Renal cortex interstitium (tissue), 15 donors: ENCODE measurements at places on chromosomes 7 and 10. TPM values are rescaled to one million over a fixed set of nuclear protein-coding genes. Genes with fewer than 3 reads are reported as not detected.

TRPV5 gene
- polyA plus RNA-seq, result 1.5 TPM

GIMAP6 gene
- 16.3 TPM for polyA plus RNA-seq

GRCh38 chr7:39417642-39418041 is 148.6 kb upstream of the YAE1 start:
- no peak for DNase-seq

OGDHL gene
- polyA plus RNA-seq, result 43.6 TPM

- no peak for DNase-seq
These were observed 298.1 kb downstream of the CRPPA start for GRCh38 chr7:16123117-16123770.

SORCS3 gene
- 3.6 TPM for polyA plus RNA-seq

DNA sequence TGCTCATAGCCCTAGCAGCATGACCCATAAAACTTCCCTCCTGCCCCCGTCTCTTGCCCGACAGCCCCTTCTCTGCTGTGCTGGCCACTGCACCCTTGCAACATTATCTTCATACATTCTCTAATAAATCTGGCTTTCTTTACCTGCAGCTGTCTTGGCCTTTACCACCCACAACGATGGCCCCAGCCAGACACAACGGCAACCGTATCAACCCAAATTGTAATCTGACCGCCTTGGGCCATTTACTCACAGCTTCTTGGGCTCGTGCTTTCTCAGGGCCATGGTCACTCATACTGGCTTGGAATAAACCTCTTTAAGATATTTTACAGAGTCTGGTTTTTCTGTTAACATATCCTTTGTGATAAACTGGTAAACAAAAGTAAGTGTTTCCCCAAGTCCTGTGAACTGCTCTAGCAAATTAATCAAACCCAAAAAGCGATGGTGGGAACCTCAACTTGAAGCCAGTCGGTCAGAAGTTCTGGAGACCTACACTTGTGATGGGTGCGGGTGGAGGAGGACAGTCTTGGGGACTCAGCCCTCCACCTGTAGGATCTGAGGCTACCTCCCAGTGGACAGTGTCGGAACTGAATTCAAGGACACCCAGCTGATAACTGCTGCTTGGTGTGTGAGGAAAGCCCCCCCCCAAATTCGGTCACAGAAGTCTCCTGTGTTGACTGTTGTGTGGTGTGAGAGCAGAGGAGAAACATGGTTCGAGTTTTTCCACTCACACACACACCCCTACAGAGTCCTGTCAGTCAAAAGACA is 87.6 kb upstream of the ATP6V0A4 start:
- no peak for DNase-seq

EPHB6 gene
- 23.9 TPM for polyA plus RNA-seq

- no peak for DNase-seq
These were observed 13.9 kb downstream of the HNRNPA2B1 start for GRCh38 chr7:26186364-26187311.

PIP gene
- polyA plus RNA-seq, result not detected

AP5Z1 gene
- 26.5 TPM for polyA plus RNA-seq

- no peak for DNase-seq
These were observed 85.5 kb downstream of the FAS start for GRCh38 chr10:89076120-89076519.

DNA sequence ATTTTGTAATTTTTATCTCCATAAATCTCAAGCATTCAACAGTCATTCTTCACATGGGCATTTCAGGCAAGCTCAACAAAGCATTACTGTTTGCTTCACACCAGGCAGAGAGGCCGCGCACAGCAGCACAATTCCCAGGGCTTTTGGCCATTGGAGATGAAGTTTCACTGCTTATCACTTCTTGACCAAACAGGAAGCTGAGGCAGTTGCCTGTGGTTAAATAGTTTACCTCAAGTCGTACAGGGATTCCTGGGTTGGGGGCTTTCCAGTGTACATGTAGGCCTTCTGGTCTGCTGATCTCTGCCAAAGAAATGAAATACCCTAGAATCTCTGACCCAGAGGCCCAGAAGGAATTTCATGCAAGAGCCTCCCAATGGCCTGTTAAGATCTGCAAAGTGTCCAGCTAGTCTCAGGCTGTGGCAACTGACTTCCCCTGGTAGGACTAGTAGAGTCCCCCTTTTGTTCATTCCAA is 11.2 kb upstream of the PRDX3 start:
- DNase-seq, result no peak

EPO gene
- 0.14 TPM for polyA plus RNA-seq

MSMB gene
- polyA plus RNA-seq, result not detected

DNA sequence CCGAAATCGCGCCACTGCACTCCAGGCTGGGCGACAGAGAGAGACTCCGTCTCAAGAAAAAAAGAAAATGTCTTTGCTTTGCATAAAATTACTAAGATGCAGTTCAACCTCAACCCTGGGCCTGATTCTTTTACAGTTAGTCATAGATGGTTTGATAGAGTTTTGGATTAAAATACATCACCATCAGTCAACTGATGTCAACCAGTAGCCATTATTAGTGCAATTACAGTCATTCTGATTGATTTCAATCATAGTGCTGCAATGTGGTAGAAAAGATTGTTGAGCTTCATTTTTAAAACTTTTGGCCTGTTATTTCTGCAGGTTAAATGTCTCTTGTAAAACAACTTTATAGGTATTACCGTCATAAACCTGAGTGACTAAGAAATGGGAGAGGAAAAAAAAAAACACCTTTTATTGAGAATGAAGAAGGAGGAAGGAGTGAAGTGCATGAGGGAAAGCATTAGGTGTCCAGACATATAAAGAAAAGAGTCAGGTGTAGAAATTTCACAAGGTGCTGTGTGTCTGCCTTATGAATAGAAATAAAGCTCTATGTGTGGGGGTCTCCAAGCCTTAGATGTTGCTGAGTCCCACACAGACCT is 150.6 kb downstream of the TRIL start:
- DNase-seq, result no peak

DNA sequence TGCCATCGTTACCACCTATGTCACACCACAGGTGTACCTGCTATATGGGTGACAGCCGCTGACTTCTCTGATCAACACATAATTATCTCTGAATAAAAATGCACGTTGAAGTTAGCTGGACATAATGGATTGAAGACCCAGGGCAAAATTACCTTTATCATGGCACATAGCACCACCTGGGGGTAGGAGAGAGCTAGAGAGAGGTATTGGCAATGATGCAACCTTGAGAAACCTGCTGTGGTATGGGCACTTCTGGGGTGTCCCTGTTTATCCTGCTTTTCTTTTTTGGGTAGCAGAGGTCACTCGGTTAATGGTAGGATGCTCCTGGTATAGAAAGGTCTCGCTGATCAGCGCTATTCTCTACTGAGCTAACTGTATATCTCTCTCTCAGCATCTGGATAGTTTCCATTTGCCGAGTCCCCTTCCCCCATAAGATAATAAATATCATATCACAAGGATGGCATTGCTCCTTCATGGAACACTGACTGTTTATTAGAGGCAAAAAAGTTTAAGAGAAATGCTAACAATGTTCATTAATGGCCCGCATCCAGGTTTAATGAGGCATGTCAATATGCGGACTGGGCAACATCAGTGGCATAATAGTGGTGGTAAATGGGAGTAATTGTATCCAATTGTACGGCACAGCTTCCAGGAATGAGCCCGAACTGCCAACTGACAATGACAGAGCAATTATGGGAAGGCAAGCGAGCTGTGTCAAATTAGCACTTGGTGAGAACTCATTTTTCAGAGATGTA is 323.1 kb downstream of the TFEC start:
- no peak for DNase-seq

TSPAN15 gene
- 56.0 TPM for polyA plus RNA-seq

DNA sequence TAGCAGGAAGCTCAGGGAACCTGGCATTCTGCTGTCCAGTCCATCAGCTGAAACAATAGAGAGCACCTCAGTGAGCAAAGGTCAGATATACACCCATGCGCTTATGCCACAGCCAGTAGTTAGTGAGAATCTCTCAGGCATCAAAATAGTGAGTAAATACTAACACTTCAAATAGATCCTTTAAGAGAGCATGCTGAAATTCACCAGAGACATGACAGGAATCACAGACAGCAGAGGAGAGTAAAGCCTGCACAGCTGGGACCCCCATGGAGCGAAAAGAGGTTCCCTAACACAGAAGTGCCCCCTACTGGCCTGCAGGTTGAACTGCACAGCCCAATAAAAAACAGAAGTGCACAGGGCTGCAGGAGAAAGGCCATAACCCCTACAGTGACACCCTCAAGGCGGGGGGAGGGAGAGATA is 57.6 kb upstream of the ANTXRL start:
- no peak for DNase-seq

CCNJ gene
- polyA plus RNA-seq, result 17.7 TPM

GRCh38 chr7:108372618-108373017 is 83.6 kb downstream of the NRCAM start:
- no peak for DNase-seq

PALD1 gene
- polyA plus RNA-seq, result 12.8 TPM

DNA sequence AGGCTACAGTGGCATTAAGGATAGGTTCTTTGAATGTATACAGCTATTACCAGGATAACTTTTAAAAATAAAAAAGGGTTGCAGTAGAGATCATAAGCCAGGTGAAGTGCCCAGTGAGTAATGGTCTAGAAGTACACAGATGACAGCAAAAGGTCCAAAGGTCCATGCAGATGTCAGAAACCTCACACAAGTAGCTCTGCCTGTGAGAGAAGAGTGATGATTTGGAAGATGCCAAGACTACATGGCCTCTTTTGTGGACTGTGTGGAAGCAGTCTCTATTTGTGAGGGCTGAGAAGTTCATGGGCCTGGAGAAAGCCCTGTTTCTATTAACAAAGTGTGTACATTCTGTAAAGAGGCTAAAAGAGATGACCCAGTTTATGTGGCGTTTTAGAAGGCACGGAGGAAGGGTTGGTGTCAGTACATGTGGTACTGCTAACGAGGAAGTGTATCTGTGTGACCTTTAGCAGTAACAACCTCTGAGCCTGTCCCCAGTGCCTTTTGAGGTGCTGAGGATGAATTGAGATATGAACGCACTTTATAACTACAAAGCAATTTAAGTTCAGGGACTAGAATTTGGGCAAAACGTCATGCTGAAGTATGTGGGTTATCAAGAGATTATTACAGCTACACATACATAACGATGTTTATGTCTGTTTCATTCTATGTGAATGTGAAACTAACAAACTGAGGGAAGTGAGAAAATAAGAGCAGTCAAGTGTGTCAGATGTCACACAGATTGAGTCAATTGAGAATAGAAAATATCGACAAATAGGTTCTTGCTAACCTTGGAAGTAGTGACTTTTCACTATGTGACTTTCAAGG is 7.6 kb downstream of the CYCS start:
- no peak for DNase-seq

- no peak for DNase-seq
These were observed 75.8 kb downstream of the NOC3L start for GRCh38 chr10:94286901-94287300.

CYP3A7 gene
- polyA plus RNA-seq, result 0.30 TPM

DNA sequence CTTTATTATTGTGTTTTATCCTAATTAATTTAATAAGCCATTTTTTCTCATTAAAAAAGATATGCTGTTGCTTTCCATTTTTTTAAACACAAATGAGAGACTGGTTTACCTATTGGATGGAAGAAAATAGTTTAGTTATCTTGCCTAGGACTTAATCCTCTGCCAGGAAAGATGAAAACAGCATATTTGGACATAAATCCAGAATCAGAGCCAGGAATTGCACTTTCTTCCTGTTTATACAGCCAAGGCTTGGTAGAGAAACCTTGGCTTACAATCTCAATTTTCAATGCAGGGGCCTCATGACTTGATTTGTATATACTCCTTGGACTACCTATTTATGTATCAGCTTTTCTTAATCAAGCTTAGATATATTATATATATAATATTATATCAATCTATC is 618.8 kb upstream of the SEMA3D start:
- no peak for DNase-seq
